ENCODE measurements at places on chromosomes 1 and 21. TPM values are rescaled to one million over a fixed set of nuclear protein-coding genes. Genes with fewer than 3 reads are reported as not detected.

- DNase-seq = no peak
Observed at GRCh38 chr21:42621819-42622177, 31.6 kb upstream of the PDE9A start.

DNA sequence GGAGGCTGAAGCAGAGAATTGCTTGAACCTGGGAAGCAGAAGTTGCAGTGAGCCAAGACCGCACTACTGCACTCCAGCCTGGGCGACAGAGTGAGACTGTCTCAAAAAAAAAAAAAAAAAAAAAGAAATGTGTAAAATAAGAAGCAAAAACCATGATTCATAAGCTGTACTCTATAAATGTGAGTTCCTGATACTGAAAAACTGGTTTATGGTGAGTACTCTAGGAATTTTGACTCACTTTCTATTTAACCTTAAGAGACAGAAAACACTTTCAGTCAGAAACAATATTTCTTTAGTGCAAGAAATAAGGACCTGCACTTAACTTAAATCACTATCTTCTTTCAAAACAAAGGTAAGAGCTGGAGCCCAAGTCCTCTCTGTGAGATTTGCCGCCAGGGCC lies 19.9 kb upstream of the POU2F1 start:
- DNase-seq = no peak

DNA sequence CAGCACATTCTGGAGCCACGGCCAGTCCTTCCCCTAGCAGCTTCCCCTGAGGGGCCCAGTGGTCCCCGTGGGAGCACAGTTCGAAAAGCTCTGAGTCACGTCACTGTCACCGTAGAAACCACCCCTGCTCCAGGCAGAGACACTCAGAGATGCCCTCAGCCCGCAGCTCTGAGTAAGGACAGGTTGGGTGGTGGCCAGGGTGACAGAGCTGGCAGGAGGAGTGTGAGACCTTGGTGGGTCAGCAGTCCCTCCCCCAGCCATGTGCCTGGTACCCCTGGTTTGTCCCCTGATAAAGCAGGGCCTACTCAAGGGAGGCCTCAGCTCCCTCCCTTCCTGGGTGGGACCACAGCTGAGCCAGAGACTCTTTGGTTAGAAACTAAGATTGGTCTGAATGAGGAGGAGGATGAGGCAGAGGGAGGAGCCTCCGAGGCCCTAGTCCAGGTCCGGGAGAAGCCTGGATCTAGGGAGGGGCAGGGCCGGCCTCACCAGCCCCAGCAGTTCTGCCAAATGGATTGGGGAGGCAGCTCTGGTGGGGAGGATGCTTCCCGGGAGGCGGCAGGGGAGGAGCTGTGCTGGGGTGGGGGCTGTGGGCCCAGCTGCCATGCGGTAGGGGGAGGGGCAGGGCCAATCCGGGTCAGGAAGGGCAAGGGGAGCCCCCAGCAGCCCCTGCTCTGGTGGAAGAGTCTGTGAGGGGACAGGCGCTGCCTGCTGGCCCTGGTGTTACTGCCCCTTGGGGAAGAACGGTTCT lies 55.2 kb downstream of the SLC9A1 start:
- DNase-seq = peak; percentile 59

GRCh38 chr1:152049291-152050083 lies 12.7 kb upstream of the S100A11 start:
- no peak for DNase-seq

DNA sequence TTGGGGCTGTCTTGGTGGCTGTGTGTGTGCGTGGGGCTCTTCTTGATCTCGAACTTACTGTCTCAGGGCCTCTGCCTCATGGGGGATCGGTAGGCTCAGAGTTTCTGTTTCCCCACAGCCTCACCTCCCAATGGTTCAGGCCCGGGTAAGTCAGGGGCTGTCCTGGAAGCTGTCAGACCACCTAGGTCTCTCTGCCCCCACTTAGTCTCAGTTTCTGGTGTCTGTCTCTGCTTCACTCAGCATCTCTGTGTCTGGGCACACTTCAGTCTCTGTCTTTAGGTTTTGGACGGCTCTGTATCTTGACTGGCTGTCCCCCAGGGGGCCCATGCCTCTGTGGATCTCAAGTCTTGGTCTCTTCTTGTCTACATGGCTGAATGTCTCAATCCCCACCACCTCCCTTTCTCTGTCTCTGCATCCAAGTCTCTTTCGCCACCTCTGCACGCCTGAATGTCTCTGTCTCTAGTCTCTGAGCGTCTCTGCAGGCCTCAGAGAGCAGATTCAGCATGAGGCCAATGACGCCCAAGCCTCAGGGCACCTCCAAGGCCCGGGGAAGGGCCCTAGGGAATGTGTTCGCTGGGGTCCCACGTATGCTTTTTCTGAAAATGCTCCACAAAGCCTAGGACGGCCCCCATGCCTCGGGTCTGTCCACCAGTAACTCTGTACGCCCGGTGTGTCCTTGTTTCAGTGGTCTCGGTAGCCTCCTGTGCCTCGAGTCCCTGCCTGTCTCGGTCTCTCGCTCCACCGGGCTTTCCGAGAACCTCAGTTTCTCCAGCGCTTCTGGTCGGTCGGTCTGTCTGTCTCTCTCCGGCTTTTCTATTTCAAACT lies 818 bp downstream of the FHL3 start:
- DNase-seq = no peak

GRCh38 chr1:247241691-247242090 lies 14.2 kb upstream of the VN1R5 start:
- DNase-seq = no peak

GRCh38 chr1:153545067-153546055 lies at the start of gene S100A4:
Gene S100A4, minus strand, starts transcription at chr1:153545806. Its CDS starts 1,012 bp downstream, at chr1:153544794.
- peak; percentile 96 for DNase-seq

DNA sequence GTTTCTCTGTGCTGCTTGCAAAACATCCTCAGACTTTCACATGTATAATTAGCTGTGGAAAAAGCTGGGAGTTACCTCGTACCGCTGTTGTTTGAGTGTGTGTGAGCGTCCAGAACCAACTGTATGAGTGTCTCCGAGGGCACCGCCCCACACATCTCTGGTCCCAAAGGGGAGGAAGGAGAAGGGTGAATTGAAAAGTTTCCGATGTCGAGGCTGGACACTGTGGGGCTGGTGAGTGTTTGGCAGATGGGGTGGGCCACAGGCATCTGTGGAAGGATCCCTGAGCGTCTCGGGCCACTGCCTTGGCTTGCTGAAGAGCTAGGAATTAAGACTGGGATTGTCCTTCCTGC lies 1.2 kb downstream of the ATP2B4 start:
- DNase-seq = no peak

DNA sequence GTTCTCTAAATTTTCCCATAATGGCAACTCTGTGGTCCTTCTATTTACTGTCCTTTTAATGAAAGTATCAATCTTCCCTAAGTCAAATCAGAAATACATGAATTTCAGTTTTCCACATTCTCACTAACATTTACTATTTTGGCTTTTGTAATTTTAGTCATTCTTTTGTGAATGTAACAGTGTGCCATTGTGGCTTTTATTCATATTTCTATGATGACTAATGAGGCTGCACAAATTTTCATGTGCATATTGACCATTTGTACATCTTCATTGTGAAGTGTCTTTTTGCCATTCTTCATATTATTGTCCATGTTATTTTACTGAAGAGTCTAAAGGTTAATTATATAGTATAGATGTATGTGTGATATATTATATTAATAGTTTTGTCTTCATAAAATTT lies 431.0 kb upstream of the BRINP3 start:
- no peak for DNase-seq

DNA sequence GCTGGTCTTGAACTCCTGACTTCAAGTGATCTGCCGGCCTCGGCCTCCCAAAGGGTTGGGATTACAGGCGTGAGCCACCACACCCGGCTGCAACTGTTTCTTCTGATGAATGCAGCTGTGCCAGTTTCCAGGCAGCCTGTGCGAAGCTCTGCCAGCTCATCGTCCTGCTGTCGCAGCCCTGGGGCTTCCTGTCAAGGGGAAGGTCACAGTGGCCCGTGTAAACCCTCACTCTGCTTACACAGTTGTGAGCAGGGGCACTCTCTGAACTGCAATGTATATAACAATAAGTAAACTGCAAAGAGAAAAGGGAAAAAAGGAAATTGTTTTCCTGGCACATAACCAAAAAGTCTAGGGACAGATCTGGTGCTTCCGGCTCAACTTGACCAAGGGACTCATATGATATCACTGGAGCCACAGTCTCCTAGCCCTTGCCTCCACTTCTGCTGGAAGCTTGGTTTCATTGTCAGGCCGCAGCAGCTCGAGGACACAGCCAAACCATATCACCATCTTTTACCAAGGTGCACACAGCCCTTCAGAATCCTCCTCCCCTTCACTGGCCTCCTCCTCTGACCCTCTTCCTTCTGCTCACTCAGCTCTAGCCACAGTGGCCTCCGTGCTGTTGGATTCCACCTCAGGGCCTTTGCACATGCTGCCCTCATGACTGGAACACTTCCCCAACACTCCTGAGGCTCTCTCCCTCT lies 22.8 kb upstream of the LBR start:
- DNase-seq = peak; percentile 4

DNA sequence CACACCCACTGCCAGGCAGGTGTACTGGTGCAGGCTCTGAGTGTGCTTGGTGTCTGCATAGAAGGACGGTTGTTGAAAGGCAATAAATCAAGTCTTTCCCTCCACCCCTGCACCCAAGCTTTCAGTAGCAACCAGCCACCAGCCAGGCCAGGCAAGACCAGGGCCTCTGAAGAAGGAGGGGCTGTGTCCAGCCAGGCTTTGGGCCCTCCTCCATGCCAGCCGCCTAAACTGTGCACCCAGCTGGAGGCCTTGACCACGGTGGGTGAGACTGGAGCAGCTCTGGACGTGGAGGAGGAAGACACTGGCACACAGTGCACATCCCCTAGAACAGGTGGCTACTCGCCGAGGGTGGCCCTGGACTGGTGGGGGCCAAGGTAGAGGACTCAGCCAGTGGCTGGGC lies 4.9 kb downstream of the OLIG2 start:
- no peak for DNase-seq

GRCh38 chr1:1425753-1426495 lies 4.8 kb upstream of the ANKRD65 start:
- no peak for DNase-seq

GRCh38 chr1:31690921-31691320 lies 12.9 kb downstream of the COL16A1 start:
- no peak for DNase-seq

GRCh38 chr21:28294051-28294450 lies 698.6 kb downstream of the LTN1 start:
- no peak for DNase-seq

GRCh38 chr1:35883635-35884101 lies 659 bp downstream of the AGO1 start:
- DNase-seq = no peak

GRCh38 chr1:201649761-201650622 lies 111.1 kb downstream of the NAV1 start:
- DNase-seq = peak; percentile 78

GRCh38 chr1:163655565-163655964 lies 333.8 kb downstream of the NUF2 start:
- DNase-seq = no peak

DNA sequence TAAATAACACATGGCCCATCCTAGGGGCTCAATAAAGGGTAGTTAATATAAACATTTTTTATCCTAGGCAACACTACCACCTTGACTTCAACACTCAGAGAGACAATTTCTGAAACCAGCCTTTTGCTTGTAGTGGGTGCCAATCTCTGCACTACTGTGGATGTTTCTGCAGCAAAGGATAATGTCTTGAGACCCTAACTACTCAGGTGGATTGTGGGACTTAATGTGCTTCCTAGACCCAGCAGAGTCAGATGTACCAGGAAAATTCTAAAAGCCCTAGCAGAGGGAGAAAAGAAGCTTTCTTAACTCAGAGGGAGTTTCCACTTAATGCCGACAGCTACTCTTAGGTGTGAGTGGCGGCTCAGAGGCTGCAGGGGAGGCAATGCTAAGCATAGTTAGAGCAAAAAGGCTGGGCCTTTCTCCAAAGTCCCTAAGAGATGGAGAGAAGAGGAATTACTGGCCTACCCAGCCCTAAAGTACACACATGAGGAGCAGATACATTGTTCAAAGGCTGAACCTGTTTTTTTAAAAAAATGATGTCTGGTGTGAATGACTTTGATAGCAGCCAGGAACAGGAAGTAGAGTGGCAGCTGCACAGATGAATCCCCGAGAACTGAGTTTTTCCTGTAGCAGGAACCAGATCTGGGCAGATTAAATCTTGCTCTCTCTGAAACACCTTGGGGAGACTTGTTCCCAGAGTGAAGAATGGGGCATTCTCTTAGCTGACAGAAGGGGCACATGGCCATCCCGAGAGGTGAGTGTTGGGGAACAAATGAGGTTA lies 33.5 kb upstream of the ABCD3 start:
- no peak for DNase-seq

GRCh38 chr1:98975113-98975512 lies 29.5 kb downstream of the PLPPR5 start:
- peak; percentile 69 for DNase-seq

Gene CD2
- 0.49 TPM for total RNA-seq

Gene ANGPTL7
- 25.2 TPM for total RNA-seq

Gene NHLH2
- total RNA-seq = not detected

Gene CD34
- 34.3 TPM for total RNA-seq

Gene PTBP2
- 51.3 TPM for total RNA-seq
